ENCODE measurements at places on chromosomes 16 and 17. TPM values are rescaled to one million over a fixed set of nuclear protein-coding genes. Genes with fewer than 3 reads are reported as not detected.
A peak's percentile ranks its signal among the peaks of the same experiment; 100 is the strongest.

DNA sequence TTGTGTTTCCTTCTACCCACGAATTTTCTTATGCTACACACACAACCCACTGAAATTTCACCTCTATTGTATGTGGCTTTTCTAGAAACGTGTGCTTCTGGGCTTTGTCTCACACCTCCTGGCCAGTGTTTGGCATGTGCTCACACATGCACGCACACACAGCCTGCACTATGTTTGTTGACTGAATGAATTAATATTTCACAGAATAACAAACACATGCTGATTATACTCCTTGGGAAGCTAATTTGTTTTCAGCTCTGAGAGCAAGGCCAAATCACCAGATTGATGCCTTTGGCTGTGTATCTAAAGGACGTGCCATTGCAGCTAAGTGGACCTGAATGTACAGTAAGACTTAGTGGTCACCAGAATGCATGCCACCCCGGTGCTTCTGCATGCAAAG, 210.7 kb downstream of the WWOX start:
- peak; percentile 40 for DNase-seq

GRCh38 chr17:606508-607250, 108.0 kb downstream of the VPS53 start:
- no peak for DNase-seq

DNA sequence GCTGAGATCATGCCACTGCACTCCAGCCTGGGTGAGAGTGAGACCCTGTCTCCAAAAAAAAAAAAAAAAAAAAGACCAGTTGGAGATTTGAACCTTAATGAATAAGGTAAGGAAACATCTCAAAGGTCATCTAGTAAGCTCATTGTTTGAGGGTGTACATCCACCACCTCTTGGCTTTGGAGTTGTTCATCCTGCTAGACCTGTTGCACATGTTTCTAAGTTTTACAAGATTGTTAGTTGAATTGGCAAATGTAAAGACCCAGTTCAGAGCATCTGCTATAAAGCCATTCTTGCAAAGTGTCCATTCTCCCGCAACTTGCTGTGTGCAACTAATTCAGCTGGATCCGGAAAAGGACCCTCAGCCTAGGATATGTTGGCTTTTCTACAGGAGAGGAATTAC, 1.5 kb downstream of the PSMD7 start:
- no peak for DNase-seq

NEUROD2 gene
- not detected for total RNA-seq

SLC16A6 gene
- 0.44 TPM for total RNA-seq

DNA sequence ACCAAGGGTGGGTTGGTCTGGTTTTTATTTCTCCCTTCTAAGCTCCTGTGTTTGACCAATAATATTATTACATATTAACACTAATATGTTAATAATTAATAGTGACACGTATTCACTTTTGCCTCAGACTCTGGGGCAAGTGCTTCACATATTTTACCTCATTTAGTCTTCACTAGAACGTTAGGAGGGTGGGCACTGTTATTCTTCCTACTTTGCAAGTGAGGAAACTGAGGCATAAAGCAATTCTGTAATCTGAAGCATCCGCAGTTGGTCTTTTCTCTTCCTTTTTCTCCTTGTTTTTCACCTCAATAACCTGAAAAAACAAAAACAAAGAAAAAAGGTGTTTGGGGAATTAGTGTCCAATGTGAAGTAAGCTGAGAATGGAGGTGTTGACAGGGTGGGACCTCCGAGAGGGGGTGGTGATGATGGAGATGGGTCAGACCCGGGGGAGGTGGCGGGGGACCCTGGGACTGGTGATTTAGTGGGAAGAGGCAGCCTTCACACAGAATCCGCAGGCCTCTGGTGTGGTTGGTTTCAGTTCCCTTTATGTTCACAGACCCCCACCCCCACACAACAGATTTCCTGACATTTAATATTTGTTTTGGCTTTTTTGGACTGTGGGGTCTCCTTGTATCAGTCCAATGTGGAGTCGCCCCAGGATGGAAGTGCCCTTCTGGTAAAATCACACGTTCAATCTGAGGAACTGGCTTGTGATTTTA, 3.7 kb downstream of the CDH1 start:
- DNase-seq: no peak

- DNase-seq: no peak
These were observed 34.1 kb downstream of the DUSP14 start for GRCh38 chr17:37523715-37524219.

- DNase-seq: peak; percentile 93
These were observed 11.3 kb downstream of the MCRIP1 start for GRCh38 chr17:81821603-81822311.

BCAR1 gene
- 72.0 TPM for total RNA-seq

- DNase-seq: peak; percentile 65
These were observed 28.6 kb downstream of the SLC38A8 start for GRCh38 chr16:84013787-84014569.

OR3A3 gene
- not detected for total RNA-seq

KIF1C gene
- total RNA-seq: 110 TPM

- DNase-seq: no peak
These were observed 15.6 kb downstream of the NACA2 start for GRCh38 chr17:61575352-61575975.

SMTNL2 gene
- total RNA-seq: 0.25 TPM

DNA sequence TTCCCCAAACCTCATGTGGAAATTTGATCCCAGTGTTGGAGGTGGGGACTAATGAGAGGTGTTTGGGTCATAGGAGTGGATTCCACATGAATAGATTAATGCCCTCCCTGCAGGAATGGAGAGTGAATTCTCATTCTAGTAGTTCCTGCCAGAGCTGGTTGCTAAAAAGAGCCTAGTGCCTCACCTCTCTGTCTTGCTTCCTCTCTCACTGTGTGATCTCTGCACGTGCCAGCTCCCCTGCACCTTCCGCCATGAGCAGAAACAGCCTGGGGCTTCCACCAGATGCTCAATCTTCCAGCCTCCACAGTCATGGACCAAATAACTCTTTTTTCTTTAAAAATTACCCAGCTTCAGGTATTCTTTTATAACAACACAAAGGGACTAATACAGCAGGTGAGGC, 72.9 kb upstream of the CLEC3A start:
- no peak for DNase-seq

GRCh38 chr17:77318491-77319210, 177.9 kb downstream of the SEC14L1 start:
- peak; percentile 50 for DNase-seq
